ENCODE measurements at places on chromosomes 2 and 18. TPM values are rescaled to one million over a fixed set of nuclear protein-coding genes. Genes with fewer than 3 reads are reported as not detected.
A peak's percentile ranks its signal among the peaks of the same experiment; 100 is the strongest.

DNA sequence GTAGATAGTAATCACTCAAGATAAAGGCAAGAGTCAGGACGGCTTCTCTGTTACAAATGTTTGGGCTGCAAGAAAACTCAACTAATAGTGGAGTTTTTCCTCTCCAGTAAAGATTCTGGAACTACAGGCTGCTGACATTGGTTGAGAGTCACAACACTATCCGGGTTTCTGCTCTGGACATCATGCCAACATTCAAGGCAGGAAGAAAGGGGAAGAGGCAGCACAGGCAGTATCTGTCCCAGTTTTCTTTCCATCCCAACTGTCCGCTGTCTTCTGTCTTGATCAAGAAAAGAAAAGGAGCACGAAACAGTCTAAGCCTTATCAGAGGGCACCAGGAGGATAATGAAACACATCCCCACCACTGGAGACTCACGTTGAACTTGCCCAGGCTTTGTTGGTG, 132.1 kb downstream of the MAIP1 start:
- H3K4me1 ChIP-seq = no peaks in the 10 kb centered on the region
- H3K27ac ChIP-seq = no peak overlapping the region
- no peak for DNase-seq
- no peak overlapping the region for H3K4me3 ChIP-seq
- no peaks in the 10 kb centered on the region for H3K36me3 ChIP-seq

DNA sequence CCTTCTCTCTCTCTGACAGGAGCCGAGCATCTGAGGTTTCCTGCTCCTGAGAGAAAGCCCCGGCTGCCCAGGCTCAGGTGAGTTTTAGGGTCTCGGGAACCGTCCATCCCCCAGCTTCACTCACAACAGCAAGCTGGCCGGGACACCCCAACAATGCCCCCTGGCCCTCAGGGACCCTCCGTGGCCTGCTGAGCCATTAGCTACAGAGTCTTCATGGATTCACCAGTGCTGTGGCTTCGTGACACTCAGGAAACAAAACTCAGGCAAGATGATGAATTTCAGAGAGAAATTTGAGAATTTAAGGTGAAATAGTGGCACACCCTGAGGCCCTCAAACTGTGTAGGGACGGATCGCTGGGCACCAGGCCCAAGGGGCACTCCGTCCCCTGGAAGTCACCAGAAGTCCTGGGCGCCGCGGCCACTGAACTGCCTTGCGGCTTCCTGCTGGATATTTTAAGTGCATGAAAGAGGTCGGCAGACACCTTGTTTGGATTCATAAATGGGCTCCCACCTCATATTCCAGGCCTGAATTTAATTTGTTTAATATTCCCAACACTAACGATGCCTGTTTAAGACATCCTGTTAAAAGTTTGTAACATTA, 368.3 kb upstream of the SALL3 start:
- no peaks in the 10 kb centered on the region for H3K4me1 ChIP-seq
- DNase-seq = no peak
- no peaks in the 10 kb centered on the region for H3K27me3 ChIP-seq
- no peak overlapping the region for H3K4me3 ChIP-seq
- H3K36me3 ChIP-seq = no peaks in the 10 kb centered on the region
- H3K27ac ChIP-seq = no peak overlapping the region

DNA sequence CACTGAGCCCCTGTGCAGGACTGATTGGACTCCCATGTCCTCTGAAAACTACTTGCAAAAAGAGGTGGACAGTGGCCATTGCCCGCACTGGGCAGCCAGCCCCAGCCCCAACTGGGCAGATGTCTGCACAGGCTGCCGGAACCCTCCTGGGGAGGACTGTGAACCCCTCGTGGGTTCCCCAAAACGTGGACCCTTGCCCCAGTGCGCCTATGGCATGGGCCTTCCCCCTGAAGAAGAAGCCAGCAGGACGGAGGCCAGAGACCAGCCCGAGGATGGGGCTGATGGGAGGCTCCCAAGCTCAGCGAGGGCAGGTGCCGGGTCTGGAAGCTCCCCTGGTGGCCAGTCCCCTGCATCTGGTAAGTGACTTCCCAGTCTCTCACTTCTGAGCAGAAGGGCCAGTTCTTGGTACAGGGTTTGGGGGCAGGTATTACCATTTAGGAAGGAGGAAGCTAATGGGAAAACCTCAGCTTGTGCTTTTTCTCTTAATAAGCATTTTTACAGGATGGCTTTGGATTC, 44.1 kb downstream of the TNFRSF11A start:
- no peaks in the 10 kb centered on the region for H3K27me3 ChIP-seq
- H3K4me1 ChIP-seq = no peaks in the 10 kb centered on the region
- no peak overlapping the region for H3K27ac ChIP-seq
- H3K36me3 ChIP-seq = no peaks in the 10 kb centered on the region
- no peak overlapping the region for H3K4me3 ChIP-seq

- H3K4me3 ChIP-seq = no peak overlapping the region
- no peaks in the 10 kb centered on the region for H3K36me3 ChIP-seq
- no peaks in the 10 kb centered on the region for H3K4me1 ChIP-seq
- no peak overlapping the region for H3K27ac ChIP-seq
- peaks cover 3% of the 10 kb centered on the region for H3K27me3 ChIP-seq
- no peak for DNase-seq
Observed at GRCh38 chr2:236545814-236546480, 23.7 kb upstream of the ACKR3 start.

DNA sequence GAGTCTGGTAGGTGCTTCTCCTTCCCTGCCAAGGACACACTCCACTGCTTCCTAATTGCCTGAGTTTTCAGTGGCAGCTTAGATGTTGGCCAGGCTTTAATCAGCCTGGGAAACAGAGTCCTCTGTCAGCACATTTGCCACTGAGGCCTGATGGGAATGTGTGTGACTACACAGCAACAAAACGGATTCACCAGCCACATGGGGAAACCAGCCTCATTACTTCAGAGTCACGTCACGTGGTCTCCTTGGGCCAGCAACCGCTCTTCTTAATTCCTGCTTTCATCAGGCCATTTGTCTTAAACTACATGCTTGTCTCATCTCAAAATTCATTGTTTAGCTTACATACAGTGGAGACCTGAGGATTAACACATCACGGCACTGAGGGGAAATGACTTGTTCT, 93.9 kb upstream of the LTBP1 start:
- H3K36me3 ChIP-seq = no peaks in the 10 kb centered on the region
- no peak for DNase-seq
- no peaks in the 10 kb centered on the region for H3K4me1 ChIP-seq
- no peak overlapping the region for H3K27ac ChIP-seq
- H3K27me3 ChIP-seq = no peaks in the 10 kb centered on the region
- no peak overlapping the region for H3K4me3 ChIP-seq

DNA sequence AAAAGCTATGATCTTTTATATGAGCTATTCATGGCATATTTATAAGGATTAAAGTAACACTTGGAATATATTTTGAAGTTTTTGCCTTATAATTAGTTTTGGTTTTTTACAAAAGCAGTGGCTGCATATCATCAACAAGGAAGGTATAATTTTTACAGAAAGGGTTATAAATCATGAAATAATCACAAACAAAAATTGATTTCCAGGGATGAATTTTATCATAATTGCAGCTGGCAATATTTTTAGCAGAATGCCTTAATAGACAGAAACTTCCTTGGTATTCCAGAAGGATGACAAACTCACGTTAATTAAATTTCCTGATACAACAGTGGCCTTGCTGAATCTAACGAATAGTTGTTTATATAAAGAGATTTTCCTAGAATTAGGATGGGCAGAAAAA, 260.5 kb upstream of the SLC39A10 start:
- H3K27me3 ChIP-seq = no peaks in the 10 kb centered on the region
- no peaks in the 10 kb centered on the region for H3K4me1 ChIP-seq
- no peak overlapping the region for H3K4me3 ChIP-seq
- no peaks in the 10 kb centered on the region for H3K36me3 ChIP-seq
- DNase-seq = no peak
- no peak overlapping the region for H3K27ac ChIP-seq

- H3K27ac ChIP-seq = no peak overlapping the region
- H3K4me3 ChIP-seq = no peak overlapping the region
- H3K27me3 ChIP-seq = no peaks in the 10 kb centered on the region
- peaks cover 53% of the 10 kb centered on the region for H3K36me3 ChIP-seq
- no peak for DNase-seq
- H3K4me1 ChIP-seq = 0 out of 2 replicates have a peak, but pooled peaks cover 2% of the 10 kb centered on the region
Observed at GRCh38 chr2:9585486-9585885, 29.9 kb upstream of the ADAM17 start.

- no peaks in the 10 kb centered on the region for H3K36me3 ChIP-seq
- peak overlapping the region; percentile 79 for H3K4me3 ChIP-seq
- peaks cover 57% of the 10 kb centered on the region for H3K4me1 ChIP-seq
- DNase-seq = peak; percentile 56
- H3K27ac ChIP-seq = peak overlapping the region; percentile 91
Observed at GRCh38 chr2:69642709-69643601, 584 bp downstream of the AAK1 start.

DNA sequence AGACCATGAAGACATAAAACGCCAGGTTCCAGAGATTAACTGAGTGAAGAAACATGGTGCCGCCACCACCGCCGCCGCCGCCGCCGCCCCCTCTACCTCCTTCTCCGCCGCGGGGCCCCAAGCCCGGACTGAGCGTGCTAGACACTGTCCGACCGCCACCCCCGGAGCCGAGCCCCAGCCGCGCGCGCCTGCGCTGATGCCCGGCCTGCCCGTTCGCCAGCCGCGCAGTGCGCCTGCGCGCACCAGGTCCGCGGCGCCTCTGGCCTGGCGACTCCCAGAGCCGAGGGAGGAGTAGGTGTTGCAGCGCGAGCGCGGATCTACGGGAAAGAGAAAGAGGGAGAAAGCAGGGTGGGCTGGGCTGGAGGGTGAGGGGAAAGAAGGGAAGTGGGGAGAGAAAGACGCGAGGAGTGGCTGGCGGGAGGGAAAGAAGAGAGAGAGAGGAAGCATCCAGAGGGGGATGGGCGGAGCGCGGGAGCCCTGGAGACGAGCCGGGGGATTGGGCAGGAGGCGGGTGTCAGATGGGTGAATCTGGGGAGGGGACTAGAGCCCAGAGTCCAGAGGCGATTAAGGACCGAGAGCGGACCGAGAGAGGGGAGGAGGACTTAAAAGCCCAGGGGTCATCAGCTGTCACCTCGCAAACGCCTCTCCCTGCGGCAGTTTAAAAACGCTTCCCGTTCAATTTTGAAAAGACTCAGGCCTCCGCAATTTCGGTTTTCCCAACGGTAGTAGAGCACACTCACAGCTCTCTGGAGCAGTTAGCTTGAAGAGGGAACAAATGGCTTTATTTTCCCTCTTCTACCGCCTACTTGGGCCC, at the start of gene PGAP1:
PGAP1 (minus strand) TSS at position 146 of the 814 bp plus-strand sequence; CDS start at position 55, 91 bp downstream.
- peak within 1 kb of the TSS; percentile 97 for H3K27ac ChIP-seq
- peak; percentile 62 for DNase-seq
- peak within 1 kb of the TSS; percentile 86 for H3K4me3 ChIP-seq
- H3K27me3 ChIP-seq = no peaks in the 10 kb centered on the region
- no peaks in the 10 kb centered on the region for H3K36me3 ChIP-seq

DNA sequence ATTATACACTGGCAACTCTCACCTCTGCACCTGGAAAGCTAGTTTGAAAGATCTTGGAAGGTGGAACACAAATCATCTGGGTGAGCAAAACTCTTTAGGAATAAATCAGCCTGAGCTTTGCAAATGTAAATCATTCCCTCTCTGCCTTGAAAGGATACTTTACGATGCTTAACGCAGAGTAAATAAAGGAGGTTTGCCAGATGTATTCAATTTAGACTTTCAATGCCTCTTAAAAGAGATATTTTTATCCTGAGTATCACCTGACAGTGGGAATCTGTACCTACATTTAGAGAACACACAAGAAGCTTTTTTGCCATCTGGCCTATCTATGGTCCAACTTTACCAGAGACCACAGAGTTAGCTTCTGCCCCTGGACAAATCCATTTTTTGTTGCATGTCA, 983.2 kb upstream of the CDH2 start:
- H3K4me1 ChIP-seq = no peaks in the 10 kb centered on the region
- H3K27ac ChIP-seq = no peak overlapping the region
- no peaks in the 10 kb centered on the region for H3K27me3 ChIP-seq
- H3K36me3 ChIP-seq = no peaks in the 10 kb centered on the region
- H3K4me3 ChIP-seq = no peak overlapping the region

DNA sequence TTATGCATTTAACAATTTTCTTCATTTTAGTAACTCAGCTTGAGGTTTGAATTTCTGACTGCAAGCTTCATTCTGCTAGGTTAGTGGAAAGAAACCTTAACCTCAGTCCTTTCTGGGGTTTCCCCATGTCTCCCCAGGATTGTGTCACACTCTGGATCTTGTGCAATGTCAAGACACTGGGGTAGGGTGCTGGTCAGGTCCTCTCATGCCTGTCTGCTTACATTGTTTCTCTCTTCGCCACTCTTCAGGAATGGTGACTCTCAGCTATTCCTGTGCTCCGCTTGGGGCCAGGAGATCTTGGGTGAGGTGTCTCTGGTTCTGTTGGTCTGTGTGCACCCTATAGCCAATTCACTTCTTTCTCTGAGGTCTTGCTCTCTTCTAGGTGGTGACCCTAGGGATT, 23.9 kb downstream of the CTLA4 start:
- no peak for DNase-seq
- H3K36me3 ChIP-seq = no peaks in the 10 kb centered on the region
- no peaks in the 10 kb centered on the region for H3K4me1 ChIP-seq

Gene COL5A2
- total RNA-seq = 144 TPM

- peaks cover 82% of the 10 kb centered on the region for H3K4me1 ChIP-seq
- no peaks in the 10 kb centered on the region for H3K36me3 ChIP-seq
- DNase-seq = peak; percentile 67
- H3K27ac ChIP-seq = peak overlapping the region; percentile 94
- H3K4me3 ChIP-seq = no peak overlapping the region
Observed at GRCh38 chr2:152405206-152406118, 70.5 kb downstream of the FMNL2 start.

- no peak overlapping the region for H3K4me3 ChIP-seq
- DNase-seq = no peak
- peak overlapping the region; percentile 34 for H3K27ac ChIP-seq
- peaks cover 14% of the 10 kb centered on the region for H3K4me1 ChIP-seq
Observed at GRCh38 chr2:237472187-237472712, 14.8 kb upstream of the MLPH start.

- H3K4me3 ChIP-seq = no peak overlapping the region
- H3K4me1 ChIP-seq = no peaks in the 10 kb centered on the region
- no peaks in the 10 kb centered on the region for H3K27me3 ChIP-seq
Observed at GRCh38 chr2:2571301-2572150, 240.5 kb upstream of the MYT1L start.

GRCh38 chr18:80193701-80194100, 53.6 kb downstream of the PARD6G start:
- H3K27me3 ChIP-seq = no peaks in the 10 kb centered on the region
- H3K4me3 ChIP-seq = no peak overlapping the region
- no peak overlapping the region for H3K27ac ChIP-seq

Gene ANKRD29
- 0.67 TPM for total RNA-seq

Gene PLEK
- total RNA-seq = 0.13 TPM

- no peaks in the 10 kb centered on the region for H3K36me3 ChIP-seq
- H3K4me1 ChIP-seq = no peaks in the 10 kb centered on the region
- peak; percentile 32 for DNase-seq
- H3K4me3 ChIP-seq = no peak overlapping the region
- no peaks in the 10 kb centered on the region for H3K27me3 ChIP-seq
Observed at GRCh38 chr2:94874277-94874997, 3.2 kb downstream of the TEKT4 start.

DNA sequence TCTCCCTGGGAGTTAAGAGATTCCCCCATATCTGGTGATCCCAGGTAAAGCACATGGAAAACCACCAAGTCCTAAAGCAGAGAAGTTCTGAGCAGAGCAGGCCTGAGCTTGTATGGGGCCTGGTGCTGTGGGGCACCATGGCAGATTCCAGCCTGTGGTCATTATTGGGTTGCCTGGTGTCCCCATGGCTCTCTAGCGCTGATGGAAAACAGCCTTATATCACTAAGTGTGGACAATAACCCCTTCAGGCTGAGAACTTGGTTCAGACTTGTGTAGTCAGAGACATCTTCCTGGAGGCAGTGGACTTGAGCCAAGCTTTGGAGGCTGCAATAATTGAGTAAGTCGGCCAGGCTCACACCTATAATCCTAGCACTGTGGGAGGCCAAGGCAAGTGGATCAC, 96.8 kb downstream of the MCFD2 start:
- no peak overlapping the region for H3K27ac ChIP-seq
- H3K4me1 ChIP-seq = no peaks in the 10 kb centered on the region
- H3K27me3 ChIP-seq = no peaks in the 10 kb centered on the region
- no peak for DNase-seq
- H3K36me3 ChIP-seq = no peaks in the 10 kb centered on the region

Data from Panc1 (cell line).